ENCODE measurements at places on chromosomes 13 and 19. TPM values are rescaled to one million over a fixed set of nuclear protein-coding genes. Genes with fewer than 3 reads are reported as not detected.

DNA sequence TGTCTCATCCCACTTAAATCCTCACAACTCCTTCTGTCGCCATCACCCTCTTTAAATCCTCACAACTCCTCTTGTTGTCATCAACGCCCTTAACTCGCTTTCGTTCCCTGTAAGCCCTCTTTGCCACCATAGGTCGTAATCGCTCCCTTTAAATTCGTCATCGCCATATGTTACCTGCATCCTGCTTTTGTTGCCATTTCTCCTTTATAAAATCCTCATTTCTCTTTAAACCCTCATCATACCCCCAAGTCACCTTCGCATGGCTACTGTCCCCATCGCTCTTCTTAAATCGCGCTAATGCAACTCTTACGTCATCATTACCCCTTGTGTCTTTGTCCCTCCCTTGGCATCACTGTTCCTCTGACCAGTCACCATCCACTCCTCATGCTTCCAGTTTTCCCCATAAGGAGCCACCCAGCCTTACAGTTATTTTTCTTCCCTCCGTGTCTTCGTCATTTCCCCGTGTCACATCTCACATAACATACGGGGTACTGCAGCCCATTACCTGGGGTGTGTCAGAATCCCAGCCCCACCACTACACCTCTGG, 539 bp downstream of the PLD3 start:
- no peak for DNase-seq
- no peaks in the 10 kb centered on the region for H3K27me3 ChIP-seq
- peak overlapping the region; percentile 64 for H3K27ac ChIP-seq
- H3K36me3 ChIP-seq: no peaks in the 10 kb centered on the region

DNA sequence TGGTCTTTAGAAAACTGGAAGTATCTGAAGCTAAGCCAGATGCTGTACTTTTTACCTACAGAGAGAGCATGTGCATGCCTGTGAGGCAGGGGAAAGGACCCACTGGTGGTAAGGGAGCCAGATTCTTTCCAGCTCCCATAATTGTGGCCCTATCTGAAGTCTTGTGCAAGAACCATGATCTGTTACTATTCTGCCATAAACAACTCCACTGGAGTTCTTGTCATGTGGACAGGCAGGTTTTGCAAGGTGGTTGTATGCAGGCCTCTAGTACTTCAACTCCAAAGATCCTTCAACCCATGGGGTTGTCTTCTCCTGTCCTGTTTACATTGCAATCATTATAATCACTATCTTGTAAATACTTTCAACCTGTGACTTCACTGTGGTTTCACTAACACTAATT, 14.1 kb downstream of the PROSER1 start:
- H3K27ac ChIP-seq: no peak overlapping the region
- H3K36me3 ChIP-seq: peaks cover 74% of the 10 kb centered on the region
- no peaks in the 10 kb centered on the region for H3K27me3 ChIP-seq
- DNase-seq: no peak
- no peaks in the 10 kb centered on the region for H3K4me1 ChIP-seq

GRCh38 chr19:23287620-23288019, 37.4 kb upstream of the ZNF724 start:
- no peak overlapping the region for H3K4me3 ChIP-seq
- H3K27me3 ChIP-seq: no peaks in the 10 kb centered on the region
- peaks cover 8% of the 10 kb centered on the region for H3K4me1 ChIP-seq
- DNase-seq: no peak
- H3K27ac ChIP-seq: no peak overlapping the region

DNA sequence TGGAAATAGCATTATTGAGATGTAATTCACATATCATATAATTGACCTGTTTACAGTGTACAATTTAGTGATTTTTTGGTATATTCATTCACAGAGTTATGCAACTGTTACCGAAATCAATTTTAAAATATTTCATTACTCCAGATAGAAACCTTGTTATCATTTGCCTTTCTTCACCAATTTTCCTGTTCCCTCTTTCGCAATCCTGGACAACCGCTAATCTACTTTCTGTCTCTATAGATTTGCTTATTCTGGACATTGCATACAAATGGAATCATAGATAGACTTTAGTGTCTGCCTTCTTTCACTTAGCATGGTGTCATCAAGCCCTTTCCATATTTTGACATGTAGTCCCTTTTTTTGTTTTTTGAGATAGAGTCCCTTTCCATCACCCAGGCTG, 19.2 kb downstream of the MAB21L1 start:
- no peaks in the 10 kb centered on the region for H3K4me1 ChIP-seq
- H3K36me3 ChIP-seq: no peaks in the 10 kb centered on the region
- H3K27ac ChIP-seq: no peak overlapping the region
- no peak for DNase-seq

DNA sequence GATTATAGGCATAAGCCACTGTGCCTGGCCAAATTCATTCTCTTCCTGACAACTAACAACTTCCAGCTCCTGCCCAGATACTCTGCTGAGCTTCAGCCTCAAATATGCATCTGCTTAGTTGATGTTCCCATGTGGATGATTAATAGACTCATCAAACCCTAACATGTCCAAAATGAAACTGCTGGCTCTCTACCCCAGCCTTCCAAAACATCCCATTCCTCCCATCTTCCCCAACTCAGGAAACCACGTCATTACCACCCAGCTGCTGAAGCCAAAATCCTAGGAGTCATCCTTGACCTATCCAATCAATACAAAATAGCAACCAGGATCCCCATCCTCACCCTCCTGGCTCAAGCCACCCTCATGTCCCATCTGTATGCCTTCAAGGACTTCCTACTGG, 20.9 kb downstream of the POU2F2 start:
- DNase-seq: no peak
- H3K4me1 ChIP-seq: peaks cover 4% of the 10 kb centered on the region
- no peaks in the 10 kb centered on the region for H3K27me3 ChIP-seq
- no peak overlapping the region for H3K4me3 ChIP-seq

- no peaks in the 10 kb centered on the region for H3K36me3 ChIP-seq
- H3K4me1 ChIP-seq: no peaks in the 10 kb centered on the region
- no peak overlapping the region for H3K27ac ChIP-seq
- H3K27me3 ChIP-seq: peaks cover 3% of the 10 kb centered on the region
- DNase-seq: no peak
- H3K4me3 ChIP-seq: no peak overlapping the region
These were observed 2.6 kb upstream of the CDC42EP5 start for GRCh38 chr19:54475706-54476105.

DNA sequence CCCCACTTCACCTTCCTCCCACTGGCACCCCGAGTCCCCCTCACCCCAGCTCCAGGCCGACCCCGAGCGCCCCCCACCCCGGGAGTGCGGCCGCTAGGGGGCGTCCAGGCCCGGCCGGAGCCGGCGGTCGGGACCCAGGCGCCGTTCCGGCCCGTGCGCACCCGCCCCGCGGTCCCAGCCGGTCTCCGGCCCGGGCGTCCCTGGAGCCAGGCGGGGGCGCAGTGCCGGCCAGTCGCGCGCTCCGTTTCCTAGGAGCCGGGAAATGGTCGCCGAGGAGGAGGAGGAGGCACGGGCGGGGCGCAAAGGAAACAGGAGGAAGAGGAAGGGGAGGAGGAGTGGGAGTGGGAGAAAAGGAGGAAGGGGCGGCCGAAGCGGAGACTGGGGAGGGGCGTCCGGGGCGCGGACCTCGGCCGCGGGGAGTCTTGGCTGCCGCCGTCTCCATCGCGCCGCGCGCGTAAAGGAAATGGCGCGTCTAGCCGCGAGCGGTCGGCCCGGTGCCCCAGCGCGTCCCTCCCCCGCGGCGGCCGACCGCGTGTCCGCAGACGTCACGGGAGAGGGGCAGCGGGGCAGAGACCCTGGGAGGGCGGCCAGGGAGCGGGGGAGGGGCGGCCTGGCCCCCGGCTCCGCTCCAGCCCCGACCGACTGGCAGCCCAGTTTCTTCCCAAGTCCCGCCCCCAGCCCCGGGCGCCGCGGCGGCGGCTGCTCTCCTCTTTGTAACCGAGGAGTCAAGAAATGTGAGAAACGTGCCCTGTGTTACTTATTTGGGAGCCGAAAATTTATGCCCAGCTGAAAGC, 1.1 kb upstream of the KCTD15 start:
- peak overlapping the region; percentile 31 for H3K4me3 ChIP-seq
- peaks cover 12% of the 10 kb centered on the region for H3K4me1 ChIP-seq
- peaks cover 56% of the 10 kb centered on the region for H3K27me3 ChIP-seq
- no peaks in the 10 kb centered on the region for H3K36me3 ChIP-seq

- no peak overlapping the region for H3K4me3 ChIP-seq
- no peaks in the 10 kb centered on the region for H3K27me3 ChIP-seq
- DNase-seq: no peak
- H3K36me3 ChIP-seq: no peaks in the 10 kb centered on the region
- no peak overlapping the region for H3K27ac ChIP-seq
- H3K4me1 ChIP-seq: no peaks in the 10 kb centered on the region
These were observed 2486.0 kb upstream of the PCDH20 start for GRCh38 chr13:63901630-63902029.

- DNase-seq: no peak
- no peak overlapping the region for H3K27ac ChIP-seq
- no peaks in the 10 kb centered on the region for H3K4me1 ChIP-seq
- no peaks in the 10 kb centered on the region for H3K27me3 ChIP-seq
- no peak overlapping the region for H3K4me3 ChIP-seq
These were observed 1262.7 kb upstream of the MIR17HG start for GRCh38 chr13:90084684-90085290.

DNA sequence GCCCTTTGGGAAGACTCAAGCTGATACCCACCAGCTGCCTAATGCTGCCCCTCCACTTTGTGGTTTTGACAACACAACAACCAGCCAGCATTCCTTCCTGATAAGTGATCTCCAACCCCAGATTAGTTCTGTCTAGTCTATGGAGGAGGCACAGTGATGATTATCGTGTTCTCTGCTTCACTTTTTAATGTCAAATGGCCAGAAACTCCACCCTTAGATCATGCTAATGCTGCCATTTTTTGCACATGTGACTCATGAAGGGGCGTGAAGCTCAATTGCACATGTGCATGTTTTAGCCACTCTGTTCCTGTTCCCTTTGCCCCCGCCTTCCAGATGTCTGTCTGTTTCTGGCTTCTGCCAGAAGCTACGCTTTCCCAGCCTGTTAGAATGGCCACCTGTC, 199.8 kb downstream of the COG6 start:
- no peaks in the 10 kb centered on the region for H3K4me1 ChIP-seq
- no peaks in the 10 kb centered on the region for H3K27me3 ChIP-seq
- H3K27ac ChIP-seq: no peak overlapping the region
- no peak overlapping the region for H3K4me3 ChIP-seq
- DNase-seq: no peak
- no peaks in the 10 kb centered on the region for H3K36me3 ChIP-seq

GRCh38 chr13:101454767-101455166, 2.3 kb downstream of the ITGBL1 start:
- no peaks in the 10 kb centered on the region for H3K36me3 ChIP-seq
- no peak overlapping the region for H3K27ac ChIP-seq
- H3K4me1 ChIP-seq: peaks cover 2% of the 10 kb centered on the region
- no peak overlapping the region for H3K4me3 ChIP-seq
- H3K27me3 ChIP-seq: peaks cover 18% of the 10 kb centered on the region

DNA sequence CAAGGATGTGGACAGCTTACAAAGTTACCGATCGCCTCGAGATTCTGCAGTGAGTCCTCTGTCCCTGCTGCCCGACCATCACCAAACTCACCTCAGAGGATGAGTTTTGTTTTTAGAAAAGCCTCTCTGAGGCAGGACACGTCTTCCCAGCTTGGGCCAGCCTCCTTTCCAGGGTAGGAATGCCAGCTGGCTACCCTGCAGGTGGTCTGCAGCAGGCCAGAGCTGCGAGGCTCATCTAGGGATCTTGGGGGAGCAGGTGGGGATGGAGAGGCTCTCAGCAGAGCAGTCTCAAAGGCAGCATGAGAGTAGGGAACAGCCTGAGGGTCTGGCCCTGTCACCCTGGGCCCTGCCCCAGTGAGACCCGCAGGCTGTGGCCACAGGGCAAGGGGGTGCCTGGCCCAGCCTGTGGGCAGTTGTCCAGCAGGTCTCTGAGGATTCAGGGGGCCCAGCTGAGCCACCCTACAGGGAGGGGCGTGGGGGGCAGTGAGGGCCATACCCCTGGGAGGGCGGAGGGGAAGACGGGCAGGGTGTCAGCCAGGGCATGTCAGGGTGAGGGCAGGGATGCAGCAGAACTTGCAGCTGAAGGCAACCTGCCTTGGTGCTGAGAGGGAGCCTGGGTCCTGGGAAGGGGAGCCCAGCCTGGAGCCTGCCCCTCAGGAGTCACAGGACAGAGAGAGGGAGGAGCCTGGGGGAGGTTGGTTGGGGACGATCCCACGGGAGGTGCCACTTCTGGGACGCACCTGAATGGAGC, 57.3 kb upstream of the TPM4 start:
- peaks cover 17% of the 10 kb centered on the region for H3K27me3 ChIP-seq
- no peaks in the 10 kb centered on the region for H3K36me3 ChIP-seq
- no peak for DNase-seq
- no peak overlapping the region for H3K4me3 ChIP-seq

DNA sequence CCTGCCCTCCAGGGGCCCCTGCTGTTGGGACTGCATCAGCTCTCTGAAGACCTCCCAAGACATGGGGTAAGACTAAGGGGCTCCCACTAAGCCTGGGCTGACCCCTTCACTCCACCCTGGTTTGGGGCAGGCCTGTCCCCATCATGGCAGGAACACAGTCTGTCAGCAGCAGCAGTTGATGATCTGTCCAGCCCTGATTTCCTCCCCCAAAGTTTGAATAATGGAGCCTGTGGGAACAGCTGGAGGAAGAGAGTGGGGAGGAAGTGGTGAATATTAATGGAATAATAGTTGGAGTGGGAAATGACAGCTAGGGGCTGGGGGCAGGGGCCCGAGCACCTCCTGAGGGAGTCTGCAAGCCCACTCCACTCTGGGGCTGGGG, 1.3 kb upstream of the B3GNT8 start:
- peak overlapping the region; percentile 36 for H3K4me3 ChIP-seq
- peaks cover 6% of the 10 kb centered on the region for H3K4me1 ChIP-seq
- peaks cover 20% of the 10 kb centered on the region for H3K36me3 ChIP-seq

GRCh38 chr19:42627916-42628315, 33.2 kb upstream of the CEACAM8 start:
- H3K4me1 ChIP-seq: no peaks in the 10 kb centered on the region
- H3K27ac ChIP-seq: no peak overlapping the region
- H3K4me3 ChIP-seq: no peak overlapping the region
- DNase-seq: no peak

DNA sequence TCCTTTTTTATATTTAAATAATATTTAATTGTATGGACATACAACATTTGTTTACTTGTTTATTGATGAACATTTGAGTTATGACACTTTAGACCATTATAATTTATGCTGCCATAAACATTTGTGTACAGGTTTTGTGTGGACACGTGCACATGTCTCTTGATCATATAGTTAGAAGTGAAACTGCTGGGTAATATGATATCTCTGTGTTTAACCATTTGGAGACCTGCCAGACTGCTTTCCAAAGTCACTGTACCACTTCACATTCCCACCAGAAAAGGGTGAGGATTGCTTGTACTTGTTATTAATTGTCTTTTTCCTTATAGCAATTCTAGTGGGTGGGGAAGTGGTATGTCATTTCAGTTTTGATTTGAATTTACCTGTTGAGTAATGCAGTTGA, 145.6 kb upstream of the KLHL1 start:
- H3K36me3 ChIP-seq: no peaks in the 10 kb centered on the region
- no peaks in the 10 kb centered on the region for H3K27me3 ChIP-seq
- DNase-seq: no peak
- no peak overlapping the region for H3K27ac ChIP-seq
- no peak overlapping the region for H3K4me3 ChIP-seq

GRCh38 chr19:44573627-44574026, 39.7 kb upstream of the IGSF23 start:
- H3K4me3 ChIP-seq: no peak overlapping the region
- DNase-seq: no peak
- no peaks in the 10 kb centered on the region for H3K36me3 ChIP-seq

The KLF5 gene
- total RNA-seq: 6.2 TPM

The ZGLP1 gene
- total RNA-seq: 11.0 TPM

The NDFIP2 gene
- total RNA-seq: 5.5 TPM

The DMKN gene
- total RNA-seq: 1.8 TPM

The SGTA gene
- 37.9 TPM for total RNA-seq

The KCNJ14 gene
- 3.5 TPM for total RNA-seq

The PTPRH gene
- total RNA-seq: 0.51 TPM

The ZNF135 gene
- total RNA-seq: 2.8 TPM

The CNMD gene
- total RNA-seq: not detected

All from T-cell (primary cell).